ENCODE measurements at places on chromosomes 2 and 18.

DNA sequence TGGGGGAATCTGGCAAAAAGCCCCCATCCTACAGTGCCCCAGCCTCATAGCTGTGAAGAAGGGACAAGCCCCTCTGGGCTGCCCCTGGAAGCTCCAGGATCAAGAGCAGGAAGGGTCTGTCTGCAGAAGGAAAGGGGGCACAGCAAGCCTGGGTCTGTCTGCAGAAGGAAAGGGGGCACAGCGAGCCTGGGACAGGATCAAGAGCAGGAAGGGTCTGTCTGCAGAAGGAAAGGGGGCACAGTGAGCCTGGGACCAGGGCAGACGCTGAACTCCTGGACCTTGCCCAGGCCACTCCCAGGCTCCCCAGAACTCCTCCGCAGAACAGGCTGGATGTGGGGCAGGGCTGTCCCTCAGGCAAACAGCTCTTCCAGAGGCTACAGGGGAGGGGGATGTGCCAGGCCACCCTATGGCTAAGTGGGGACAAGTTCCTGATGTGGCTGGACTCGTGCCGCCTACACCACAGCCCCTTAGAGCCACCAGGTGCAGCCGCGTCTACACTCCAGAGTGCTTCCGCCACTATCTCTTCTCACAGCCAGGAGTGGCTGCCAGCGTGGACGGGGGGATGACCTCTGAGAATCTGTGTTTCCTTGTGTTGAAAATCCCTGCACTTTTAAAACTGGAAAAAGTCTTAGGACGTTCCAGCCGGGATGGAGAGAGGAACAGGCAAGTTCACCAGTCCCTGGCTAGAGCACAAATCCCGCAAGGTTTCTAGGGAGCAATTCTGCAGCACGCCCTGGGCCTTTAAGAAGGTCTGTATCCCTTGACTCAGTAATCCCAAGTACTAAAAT lies 20.8 kb downstream of the KIF1A start:
- no peak for DNase-seq

DNA sequence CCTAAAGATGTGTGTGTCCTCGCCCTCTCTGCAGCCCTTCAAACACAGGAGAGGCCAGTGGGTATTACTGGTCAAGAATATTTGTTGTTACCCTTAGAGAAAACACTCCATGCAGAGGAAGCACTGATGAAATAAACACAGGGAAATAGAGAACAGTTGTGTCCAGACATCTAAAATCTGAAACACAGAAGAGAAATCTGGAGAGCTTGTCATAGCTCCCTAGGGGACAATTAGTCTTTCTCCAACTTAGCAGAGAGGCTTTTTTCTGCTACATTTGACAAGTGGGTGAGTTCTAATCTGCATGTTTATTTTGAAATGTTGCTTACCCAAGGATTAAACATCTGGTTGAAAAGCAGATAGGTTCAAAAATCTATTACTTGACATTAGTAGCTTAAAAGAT lies 190.1 kb downstream of the CTNNA2 start:
- no peak for DNase-seq

- no peak for DNase-seq
Observed at GRCh38 chr2:138502255-138503086, 901 bp downstream of the SPOPL start.

GRCh38 chr2:15480552-15480951 lies 80.6 kb downstream of the NBAS start:
- DNase-seq = no peak

- DNase-seq = no peak
Observed at GRCh38 chr2:118994172-118994700, 52.2 kb downstream of the MARCO start.
